MM.1S (cell line): ENCODE measurements at places on chromosomes 12 and 14.

DNA sequence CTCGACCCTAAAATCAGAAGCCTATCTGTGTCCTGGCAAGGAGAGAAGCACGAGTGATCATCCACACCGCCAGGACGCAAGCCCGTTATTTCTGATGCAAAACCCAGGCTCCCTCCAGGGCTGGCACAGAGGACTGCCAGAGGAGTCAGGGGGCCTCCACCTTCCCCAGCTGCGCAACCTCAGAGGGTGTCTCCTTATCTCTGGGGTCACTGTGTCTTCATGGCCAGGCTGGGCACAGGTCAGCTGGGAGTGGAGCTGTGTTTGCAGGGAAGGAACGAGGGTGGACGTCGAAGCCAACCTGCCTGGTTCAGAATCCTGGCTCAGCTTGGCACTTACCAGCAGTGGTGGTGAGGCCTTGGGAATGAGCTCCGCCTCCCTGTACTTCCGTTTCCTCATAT, 12.0 kb upstream of the SERPINA3 start:
- DNase-seq = no peak

- no peak for DNase-seq
Measured at GRCh38 chr14:68782091-68782981, 10.5 kb downstream of the ZFP36L1 start.

DNA sequence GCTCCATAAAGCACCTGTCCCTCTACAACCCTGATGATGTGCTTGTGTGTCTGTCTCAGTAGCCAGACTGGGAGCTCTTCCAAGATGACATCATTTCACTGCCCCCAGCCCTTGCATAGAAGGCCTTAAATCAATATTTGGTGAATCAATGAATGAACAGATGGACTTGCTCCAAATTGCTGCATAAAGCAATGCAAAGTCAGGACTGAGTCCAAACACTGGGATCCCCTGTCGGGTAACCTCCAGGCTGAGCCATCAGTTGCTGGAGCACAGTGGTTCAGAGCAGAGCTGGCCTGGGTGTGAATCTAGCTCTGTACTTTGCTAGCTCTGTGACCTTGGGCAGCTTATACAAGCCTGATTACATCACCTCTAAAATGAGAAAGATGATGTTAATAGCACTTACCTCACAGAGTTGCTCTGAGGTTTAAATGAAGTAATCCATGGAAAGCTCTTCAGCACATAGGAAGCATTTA, 120.3 kb upstream of the VASH1 start:
- no peak for DNase-seq

GRCh38 chr12:108198043-108198442, 69.0 kb downstream of the WSCD2 start:
- DNase-seq = no peak

GRCh38 chr12:49100380-49100779, 5.8 kb upstream of the DHH start:
- DNase-seq = no peak

DNA sequence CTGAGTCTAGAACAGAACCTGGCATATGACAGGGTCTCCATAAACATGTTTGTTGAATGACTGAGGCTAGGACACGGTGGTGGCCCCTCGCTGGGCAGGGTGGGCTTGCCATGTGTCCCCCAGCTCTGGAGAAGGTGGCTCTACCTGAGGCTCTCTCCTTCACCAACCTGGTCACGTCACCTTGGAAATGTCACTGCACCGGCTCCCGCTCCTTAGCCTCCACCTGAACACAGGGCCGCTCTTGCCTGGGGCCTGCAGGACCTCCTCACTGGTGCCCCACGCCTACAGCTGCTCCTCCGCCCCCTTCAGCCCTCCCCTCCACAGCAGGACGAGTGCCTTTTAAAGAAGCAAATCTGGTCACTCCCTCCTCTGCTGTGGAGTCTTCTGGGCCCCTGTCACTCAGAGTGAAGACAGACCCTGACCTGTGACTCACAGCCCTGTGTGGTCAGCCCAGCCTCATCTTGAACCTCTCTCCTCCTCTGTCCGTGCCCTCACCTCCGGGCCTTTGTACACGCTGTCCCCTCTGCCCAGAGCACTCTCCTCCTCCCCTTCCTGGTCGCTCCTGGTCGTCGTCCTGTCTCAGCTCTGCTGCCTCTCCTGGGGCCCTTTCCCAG, 81.0 kb downstream of the ADGRD1 start:
- DNase-seq = no peak

DNA sequence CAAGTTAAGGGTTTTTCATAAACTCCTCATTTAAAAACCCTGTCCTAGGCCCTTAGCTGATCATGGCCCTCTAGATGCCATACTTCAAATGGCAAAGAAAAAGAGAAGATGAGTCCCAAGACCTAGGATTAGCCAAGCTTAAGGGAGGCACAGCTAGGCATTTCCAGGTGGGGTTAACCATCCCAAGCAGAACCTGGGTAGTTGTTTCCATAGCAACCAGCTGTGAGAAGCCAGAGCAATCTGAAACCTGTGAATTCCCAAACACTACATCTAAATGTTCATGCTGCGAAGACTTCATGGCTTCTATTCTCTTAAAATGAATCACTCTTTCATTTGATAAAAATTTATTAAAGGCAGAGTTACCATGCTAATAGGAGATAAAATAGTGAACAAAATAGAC, 372.9 kb downstream of the C12orf50 start:
- no peak for DNase-seq

GRCh38 chr12:57106021-57106708, 5.0 kb downstream of the STAT6 start:
- DNase-seq = no peak

DNA sequence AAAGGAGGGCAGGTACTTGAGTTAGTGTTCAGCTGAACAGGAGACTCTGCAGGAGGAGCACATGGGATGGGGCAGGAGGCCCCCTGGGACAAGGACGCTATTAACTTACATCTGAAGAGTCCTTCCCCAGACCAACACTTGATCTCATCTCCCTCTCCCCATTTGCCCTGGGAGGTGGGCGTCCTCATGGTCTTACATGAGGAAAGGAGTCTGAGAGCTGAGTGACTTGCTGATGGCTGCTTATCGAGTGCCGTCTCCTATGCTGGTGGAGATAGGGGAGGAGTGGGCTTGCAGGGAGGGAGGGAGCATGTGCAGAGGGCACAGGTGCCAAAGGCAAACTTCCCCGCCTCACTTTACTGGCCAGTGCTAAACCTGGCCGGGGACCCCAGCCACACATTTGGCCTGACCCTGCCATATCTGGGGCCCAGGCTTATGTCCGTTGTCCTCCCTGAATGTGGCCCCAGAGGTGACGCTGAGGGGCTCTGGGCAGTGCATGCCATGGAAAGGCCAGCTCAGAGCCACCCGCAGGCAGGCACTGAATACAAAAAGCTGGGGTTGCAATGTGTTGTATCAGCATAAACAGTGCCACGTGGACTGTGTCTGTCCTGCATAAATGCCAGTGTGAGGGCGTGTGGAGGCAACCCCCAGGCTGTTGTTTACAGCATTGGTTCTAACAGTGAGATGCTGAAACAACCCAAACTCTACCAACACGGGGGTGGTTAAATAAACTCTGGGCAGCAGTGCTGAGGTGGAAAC, 29.4 kb downstream of the FAIM2 start:
- DNase-seq = no peak

- DNase-seq = no peak
Measured at GRCh38 chr12:115973066-115973465, 304.4 kb downstream of the MED13L start.

DNA sequence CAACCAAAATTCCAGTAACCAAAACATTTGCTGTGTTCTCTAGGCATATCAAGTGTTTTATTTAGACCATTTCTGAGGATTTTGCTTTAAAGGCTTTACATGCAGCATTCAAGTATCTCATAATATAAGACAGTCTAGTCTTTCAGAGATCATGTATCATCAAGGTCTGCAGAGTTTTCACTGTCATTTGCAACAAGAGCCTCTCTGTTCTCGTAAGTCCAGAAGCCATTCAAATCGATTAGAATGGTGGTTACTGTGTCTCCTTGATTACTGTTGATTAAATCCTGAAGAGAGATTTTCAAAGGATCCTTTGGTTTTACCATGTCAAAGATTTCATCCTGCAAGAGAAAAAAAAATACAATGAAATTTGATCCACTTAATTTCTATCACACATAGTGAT, 36.3 kb downstream of the PPP2R3C start:
- DNase-seq = no peak

DNA sequence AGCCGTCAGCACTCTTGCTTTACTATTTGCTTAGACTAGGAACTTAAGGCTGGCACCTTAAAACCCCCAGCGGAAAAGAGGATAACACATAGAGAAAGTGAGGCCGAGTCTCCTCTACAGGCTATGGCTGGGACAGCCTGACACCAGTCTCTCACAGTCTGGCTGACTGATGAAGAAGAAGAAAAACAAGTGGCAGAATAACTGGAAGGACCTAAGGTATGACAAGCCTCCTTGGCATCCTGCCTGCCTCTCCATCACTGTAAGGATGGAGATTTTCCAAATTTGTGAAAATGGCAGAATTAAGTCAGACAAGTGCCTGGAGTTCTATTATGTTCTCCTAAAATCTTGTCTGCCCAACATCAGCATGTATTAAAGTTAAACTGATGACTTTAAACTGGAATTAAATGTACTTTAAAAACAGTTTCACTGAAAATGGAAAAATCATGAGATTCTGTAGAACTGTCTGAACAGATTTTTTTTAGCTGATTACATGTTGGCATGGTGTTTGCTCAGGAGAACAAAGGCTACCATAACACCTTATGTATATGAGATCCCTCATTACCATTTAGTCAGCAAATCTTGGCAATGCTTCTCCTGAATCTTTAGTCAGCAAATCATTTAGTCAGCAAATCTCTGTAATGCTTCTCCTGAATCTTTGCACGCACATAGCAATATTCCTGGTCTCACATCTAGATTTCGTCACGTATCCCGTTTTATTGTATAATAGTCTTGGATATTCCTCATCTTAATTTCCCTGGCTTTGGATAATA, 140.3 kb upstream of the AEBP2 start:
- no peak for DNase-seq

DNA sequence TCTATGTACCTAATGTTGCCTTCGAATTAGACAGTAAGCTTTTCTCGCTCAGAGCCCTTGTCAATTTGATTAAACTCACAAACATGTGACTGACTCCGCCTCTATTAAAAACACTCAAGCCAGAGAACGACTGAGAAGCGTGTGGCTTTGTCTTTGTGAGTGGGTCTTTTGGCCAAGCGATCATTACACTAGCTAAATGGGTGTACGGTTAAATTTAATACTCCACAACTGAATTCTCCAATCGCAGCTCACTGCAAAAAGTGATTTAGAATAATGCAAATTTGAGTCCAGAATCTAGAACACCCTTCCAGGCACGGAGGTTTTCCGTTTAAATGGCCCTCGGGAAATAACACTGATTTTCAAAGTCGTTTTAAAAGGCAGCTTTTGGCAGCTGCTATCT, 253.7 kb downstream of the EFCAB11 start:
- no peak for DNase-seq

GRCh38 chr12:13425766-13426165, 229.2 kb downstream of the EMP1 start:
- DNase-seq = no peak

DNA sequence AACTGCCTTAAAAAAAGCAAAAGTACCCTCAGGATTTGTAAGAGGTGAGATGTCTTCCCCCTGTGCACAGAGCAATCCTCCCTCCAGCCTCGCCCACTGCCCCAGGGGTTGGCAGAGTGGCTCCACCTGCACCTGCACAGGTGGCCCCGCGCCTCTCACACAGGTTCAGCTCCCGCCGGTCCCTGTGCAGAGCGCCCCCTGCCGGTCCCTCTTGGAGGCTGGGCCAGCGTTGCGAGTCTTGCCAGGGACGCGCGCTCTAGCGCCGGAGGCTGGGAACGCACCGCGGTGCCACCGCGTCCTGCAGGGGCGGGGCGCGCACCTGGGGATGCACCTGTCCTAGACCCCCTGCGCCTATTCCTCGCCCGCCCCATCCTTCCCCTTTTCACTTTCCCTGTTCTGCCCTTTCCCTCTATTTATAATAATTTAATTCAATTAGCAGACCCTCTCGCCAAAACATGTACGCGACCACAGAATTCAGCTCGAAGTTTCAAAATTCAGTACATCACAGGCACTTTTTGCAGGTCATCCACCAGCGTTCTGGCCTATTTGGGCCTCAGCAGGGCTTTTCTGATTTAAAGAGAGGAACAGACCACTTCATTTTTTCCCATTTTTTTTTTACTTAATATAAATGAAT, 618.6 kb downstream of the AACS start:
- no peak for DNase-seq

DNA sequence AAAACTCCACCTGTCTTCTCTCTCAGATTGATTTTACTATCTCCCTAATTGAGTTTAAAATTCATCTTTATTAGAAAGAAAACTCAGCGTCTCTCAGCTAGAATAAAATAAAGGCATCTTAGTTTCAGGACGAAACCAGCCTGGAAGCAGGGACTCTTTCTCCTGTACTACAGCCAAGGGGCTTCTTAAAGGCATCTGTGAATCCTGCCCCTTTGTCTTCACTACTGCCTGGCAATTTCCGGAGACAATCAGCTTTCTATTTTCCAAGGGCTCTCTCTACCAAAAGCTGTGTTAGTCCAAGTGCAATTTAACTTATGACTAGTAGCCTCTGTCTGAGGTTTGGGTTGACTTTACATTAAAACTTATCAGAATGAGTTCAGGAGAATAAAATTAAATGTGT, 623.3 kb upstream of the FOXG1 start:
- no peak for DNase-seq

GRCh38 chr12:30679241-30679640, 16.4 kb downstream of the IPO8 start:
- no peak for DNase-seq

DNA sequence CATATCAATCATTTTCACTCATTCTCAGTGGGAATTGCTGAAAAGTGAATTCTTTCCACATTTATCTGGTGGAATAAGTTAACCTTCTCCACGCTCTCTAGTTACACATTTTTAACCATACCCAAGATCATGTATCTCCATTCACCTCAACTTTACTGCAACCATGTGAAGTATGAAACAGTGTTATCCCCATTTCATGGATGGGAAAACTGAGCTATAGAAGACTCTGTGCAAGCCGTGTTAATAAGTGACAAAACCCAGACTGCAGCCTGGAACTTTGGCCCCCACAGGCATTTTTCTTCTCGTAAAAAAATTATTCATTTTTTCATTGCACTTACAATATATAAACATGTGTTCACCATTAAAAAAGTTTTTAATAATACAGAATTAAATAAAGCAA, 82.4 kb upstream of the CCND2 start:
- no peak for DNase-seq

DNA sequence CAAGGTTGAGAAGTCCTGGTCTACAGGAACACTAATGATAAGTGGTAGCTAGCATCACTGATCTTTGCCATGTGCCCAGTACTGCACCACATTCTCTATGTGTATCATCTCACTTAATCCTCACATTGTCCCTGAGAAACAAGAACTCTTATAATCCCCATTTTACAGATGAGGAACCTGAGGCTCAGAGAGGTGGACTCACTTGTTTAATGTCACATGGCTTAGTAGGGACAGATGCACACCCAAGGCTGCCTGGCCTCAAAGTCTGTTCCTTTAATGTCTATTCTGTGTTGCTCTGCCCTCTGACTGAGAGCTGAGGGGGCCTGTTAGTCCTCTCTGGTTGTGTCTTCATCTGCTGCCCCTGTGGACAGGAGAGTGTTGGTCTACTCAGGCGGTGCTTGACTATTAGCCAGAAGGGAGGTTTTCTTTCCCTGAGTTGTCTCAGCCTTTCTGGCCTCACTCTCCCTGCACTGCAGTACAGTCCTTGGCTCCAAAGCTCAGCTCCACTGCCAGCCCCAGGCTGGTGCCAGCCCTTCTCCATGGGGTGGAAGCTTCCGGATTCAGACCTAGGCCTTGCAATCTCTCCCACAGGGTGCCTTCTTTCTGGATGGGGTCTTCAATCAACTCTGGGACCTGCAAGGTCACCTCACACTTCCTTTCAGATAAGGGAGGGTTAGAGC, 4.9 kb upstream of the DYNLL1 start:
- DNase-seq = no peak
